ENCODE measurements at places on chromosomes 1 and 21. TPM values are rescaled to one million over a fixed set of nuclear protein-coding genes. Genes with fewer than 3 reads are reported as not detected.

The PEAR1 gene
- total RNA-seq = 6.0 TPM

The OLFML3 gene
- total RNA-seq = 4.1 TPM

The SPRR3 gene
- total RNA-seq = not detected

The CD1E gene
- total RNA-seq = not detected

The RO60 gene
- 22.0 TPM for total RNA-seq

The TMCC2 gene
- 1.6 TPM for total RNA-seq

The ARHGAP29 gene
- 16.5 TPM for total RNA-seq

The FNDC5 gene
- 0.32 TPM for total RNA-seq

The TBX15 gene
- not detected for total RNA-seq

The C1orf210 gene
- total RNA-seq = not detected

The IGSF3 gene
- total RNA-seq = 19.2 TPM

The NES gene
- total RNA-seq = 1.4 TPM

The LAMB3 gene
- total RNA-seq = 22.5 TPM

The HEYL gene
- 3.0 TPM for total RNA-seq

The TTC22 gene
- not detected for total RNA-seq

The KIF14 gene
- total RNA-seq = 10.2 TPM

The TAS1R1 gene
- not detected for total RNA-seq

The DCST2 gene
- 0.17 TPM for total RNA-seq

The EPHX1 gene
- total RNA-seq = 203 TPM

The LCE1F gene
- not detected for total RNA-seq

The UTS2 gene
- total RNA-seq = not detected

The FALEC gene
- total RNA-seq = not detected

The SPRR2G gene
- total RNA-seq = not detected

The PADI1 gene
- 2.4 TPM for total RNA-seq

The POU3F1 gene
- not detected for total RNA-seq

The SF3B4 gene
- 123 TPM for total RNA-seq

The PRKAA2 gene
- total RNA-seq = 1.9 TPM

The EPHA2 gene
- total RNA-seq = 150 TPM

The TFF2 gene
- total RNA-seq = not detected

The THEM5 gene
- total RNA-seq = not detected

The SERPINC1 gene
- total RNA-seq = 0.13 TPM

The HPDL gene
- 4.4 TPM for total RNA-seq

The SLC25A34 gene
- not detected for total RNA-seq

The CLCNKA gene
- total RNA-seq = not detected

All from A549 treated with GW870086 at 1 μM for 4 hours (cell line).